NCI-H2081 (cell line): ENCODE measurements at places on chromosomes 6 and 20.

GRCh38 chr6:144666781-144667180 lies 381.6 kb downstream of the UTRN start:
- DNase-seq, result no peak

- no peak for DNase-seq
These were observed 4.0 kb upstream of the BMP7 start for GRCh38 chr20:57270204-57270984.

GRCh38 chr6:63261820-63262219 lies 50.6 kb downstream of the FKBP1C start:
- DNase-seq, result no peak

- DNase-seq, result no peak
These were observed 116.1 kb downstream of the PRND start for GRCh38 chr20:4837760-4838159.

DNA sequence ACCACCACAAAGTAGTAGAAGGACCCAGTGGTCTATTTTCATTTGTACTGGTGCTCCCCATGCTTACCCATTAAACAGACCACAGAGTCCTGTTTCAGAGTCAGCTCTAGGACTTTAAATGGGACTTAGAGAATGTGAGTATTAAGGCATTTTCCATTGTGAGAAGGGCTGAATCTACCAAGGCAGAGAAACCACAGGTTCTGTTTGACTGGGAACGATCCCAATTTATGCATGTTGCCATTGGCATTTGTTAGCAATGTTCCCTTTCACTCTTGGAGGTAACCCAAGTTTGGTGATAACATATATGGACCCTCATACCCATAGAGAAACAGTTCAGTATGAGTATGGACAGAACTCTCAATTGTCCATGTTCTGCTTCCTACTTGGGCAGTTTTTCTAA lies 672.8 kb downstream of the KIF16B start:
- no peak for DNase-seq

GRCh38 chr6:158815907-158816306 lies 3.3 kb downstream of the EZR start:
- DNase-seq, result no peak

DNA sequence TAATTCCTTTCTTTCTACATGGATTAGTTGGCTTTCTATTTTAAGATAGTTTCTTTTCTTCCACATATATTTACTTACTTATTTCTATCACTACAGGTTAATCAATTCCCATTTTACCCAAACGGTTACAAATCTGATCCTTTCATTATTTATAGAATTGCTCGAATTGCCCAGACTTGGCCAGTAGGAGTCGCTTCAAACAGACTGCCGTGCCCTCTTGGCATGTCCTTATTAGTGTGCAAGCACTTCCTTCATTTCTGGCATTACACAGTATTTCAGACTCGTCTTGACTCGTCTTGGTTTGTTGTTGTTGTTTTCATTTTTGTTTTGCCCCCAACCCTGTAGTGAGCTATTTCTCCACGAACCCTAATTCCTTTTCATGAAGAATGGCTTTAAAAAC lies 74.6 kb downstream of the SAMD3 start:
- DNase-seq, result no peak

GRCh38 chr6:106746652-106747051 lies 117.3 kb downstream of the QRSL1 start:
- no peak for DNase-seq

- no peak for DNase-seq
These were observed 29.4 kb upstream of the KIF3B start for GRCh38 chr20:32248043-32248442.

DNA sequence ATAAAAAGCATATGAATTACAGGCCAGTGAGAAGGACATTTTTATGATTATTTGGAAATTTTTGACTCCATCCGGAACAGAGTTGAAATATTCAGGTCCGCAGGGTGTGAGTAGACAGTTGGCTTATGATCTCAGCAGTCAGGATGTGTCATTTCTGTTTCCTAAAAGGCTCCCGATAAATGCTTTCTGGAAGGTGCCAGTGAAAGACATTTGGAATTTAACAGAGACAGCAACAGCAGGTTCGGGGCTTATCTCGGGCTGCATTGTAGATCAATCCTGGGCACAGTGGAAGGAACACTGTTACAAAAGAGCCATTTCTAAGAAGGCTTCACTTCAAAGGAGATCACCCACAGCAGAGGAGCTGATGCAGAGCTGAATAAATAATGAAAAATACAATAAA lies 934.4 kb downstream of the KIF16B start:
- no peak for DNase-seq

DNA sequence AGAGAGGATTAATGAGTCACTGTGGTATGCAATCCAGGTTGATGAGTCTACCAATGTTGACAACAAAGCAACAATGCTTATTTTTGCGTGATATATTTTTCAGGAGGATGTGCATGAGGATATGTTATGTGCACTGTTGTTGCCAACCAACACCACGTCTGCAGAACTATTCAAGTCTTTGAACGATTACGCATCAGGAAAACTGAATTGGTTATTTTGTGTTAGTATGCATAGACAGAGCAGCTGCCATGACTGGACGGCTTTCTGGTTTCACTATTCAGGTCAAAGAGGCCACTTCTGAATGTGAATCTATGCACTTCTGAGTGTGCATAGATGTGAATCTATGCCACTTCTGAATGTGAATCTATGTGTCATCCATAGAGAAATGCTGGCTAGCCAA lies 134.0 kb upstream of the GRIK2 start:
- DNase-seq, result no peak

DNA sequence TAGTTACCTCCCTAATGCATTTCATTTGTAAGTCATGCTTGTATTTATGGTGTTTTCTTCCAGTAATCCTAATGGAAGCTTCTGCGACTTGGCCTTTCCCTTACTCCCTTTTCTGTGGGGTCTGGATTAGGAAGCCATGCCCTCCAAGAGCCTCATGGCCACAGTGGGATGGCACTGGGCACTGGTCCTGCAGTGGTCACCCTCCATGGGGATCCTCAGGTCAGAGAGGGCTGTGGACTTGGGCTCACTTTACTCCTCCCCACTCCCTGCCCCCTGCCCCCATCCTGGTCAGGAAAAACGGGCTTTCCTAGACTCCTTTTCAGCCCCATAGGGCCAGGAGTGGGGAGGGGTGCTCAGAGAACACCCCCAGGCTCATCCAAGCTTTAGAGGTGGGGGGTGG lies 49.9 kb downstream of the EBF4 start:
- no peak for DNase-seq

GRCh38 chr20:53890443-53891305 lies 179.7 kb downstream of the BCAS1 start:
- DNase-seq, result no peak

GRCh38 chr6:167407239-167408064 lies 82.6 kb downstream of the TTLL2 start:
- no peak for DNase-seq

DNA sequence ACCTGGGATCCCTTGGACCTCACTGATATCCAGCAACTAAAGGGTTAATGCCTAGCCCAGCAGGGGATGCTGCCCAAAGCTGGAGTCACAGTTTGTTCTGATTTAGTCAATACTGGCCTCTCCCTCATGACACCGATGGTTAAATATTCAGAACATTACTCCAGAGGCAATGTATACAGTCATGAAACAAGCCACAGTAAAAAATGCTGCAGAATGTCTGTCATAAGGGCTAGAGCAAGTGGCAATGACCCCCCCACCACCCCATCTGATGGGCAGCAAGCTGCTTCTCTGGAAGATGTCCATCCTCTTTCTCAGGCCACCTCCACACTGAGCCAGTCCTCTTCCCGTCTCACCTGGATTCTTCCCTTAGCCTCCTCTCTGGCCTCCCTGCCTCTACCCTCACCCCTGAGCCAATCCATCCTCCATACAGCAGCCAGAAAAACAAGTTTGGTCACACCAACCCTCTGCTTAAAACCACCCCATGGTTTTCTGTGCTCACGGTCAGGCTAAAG lies 99.0 kb upstream of the KCNG1 start:
- DNase-seq, result no peak

DNA sequence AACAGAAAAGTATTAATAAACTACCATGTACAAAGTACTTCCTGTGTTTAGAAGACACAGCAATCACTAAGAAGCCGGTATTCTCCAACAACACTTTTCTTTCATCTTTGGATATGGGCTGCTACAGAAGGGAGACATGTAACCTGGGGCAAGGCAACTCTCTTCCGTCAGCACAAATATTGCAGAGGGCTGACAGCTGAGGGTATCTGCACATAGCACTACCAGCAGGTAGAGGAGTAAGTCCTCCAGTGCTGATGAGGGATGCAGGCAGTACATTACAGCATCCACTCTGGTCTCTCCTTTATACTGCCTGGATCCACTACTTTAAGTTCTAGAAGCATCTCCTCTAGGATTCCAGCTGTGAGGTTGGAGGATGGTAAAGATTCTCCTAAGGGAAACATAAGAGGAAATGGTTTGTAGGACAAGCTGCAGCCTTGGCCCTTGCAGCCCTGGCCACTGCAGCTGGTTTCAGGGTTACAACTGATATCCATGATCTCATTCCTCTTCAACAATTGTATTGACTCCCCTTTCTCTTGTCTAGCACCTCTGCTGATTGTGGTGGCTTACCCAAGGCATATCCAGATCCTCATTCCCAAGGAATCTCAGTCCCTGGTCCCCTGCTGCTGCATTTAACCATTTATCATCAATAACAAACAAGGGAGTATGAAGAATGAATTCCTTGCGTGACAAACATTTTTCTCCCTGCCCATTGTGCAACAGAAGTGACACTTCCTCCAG lies 110.7 kb upstream of the ADGRF1 start:
- DNase-seq, result no peak

DNA sequence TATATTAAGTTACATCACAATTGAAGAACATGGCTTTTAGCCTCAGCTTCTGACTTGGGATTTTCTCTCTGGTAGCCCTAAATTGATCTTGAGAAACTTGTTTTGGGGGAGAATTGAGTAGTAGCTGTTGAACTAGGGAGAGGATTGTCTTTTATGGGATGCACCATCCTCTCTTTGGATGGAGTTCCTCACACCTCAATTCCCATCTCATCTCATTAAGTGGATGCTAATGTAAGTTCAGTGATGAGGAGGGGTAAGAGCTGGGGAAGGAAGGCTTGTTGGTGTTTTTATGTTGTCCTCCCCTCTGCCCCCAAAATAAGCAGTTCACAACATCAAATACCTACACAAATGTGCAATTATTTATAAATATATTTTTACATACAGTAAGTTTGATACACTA lies 4.0 kb downstream of the GJA1 start:
- DNase-seq, result no peak

- no peak for DNase-seq
These were observed 290.4 kb downstream of the GRIK2 start for GRCh38 chr6:101683884-101684283.

GRCh38 chr6:126546541-126547120 lies 206.7 kb downstream of the CENPW start:
- DNase-seq, result no peak

- no peak for DNase-seq
These were observed 296.8 kb upstream of the RSPO3 start for GRCh38 chr6:126821706-126822105.

DNA sequence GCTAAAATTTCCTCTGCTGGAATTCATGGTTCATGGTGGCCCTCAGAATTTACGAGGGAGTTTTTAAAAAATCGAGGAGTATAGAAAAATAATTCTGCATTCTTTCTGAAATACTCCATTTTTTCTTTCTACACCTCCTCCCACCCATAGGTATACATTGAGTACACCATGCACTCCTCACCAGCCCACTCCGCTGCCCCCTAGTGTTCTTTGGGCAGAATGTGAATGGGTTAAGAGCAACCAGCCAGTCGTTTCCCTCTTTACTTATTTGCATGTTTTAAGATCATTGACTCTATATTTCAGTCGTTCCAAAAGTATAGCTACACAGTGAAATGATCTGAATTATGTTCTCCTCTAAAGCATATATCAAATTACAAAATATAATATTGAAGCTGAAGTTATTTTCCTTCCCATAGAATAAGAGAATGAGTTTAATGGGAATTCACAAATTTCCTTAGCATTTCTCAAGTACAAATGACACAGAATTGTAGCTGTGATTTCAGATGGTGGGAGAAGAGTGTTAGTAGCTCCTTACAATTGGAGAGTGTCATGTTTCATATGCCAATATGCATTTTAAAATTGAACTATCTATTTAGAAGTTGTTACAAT lies 977.7 kb upstream of the SLC35B3 start:
- peak; percentile 47 for DNase-seq

GRCh38 chr20:46063652-46064054 lies 26.1 kb downstream of the NCOA5 start:
- DNase-seq, result no peak

GRCh38 chr20:59320854-59321647 lies 20.6 kb downstream of the EDN3 start:
- DNase-seq, result no peak

DNA sequence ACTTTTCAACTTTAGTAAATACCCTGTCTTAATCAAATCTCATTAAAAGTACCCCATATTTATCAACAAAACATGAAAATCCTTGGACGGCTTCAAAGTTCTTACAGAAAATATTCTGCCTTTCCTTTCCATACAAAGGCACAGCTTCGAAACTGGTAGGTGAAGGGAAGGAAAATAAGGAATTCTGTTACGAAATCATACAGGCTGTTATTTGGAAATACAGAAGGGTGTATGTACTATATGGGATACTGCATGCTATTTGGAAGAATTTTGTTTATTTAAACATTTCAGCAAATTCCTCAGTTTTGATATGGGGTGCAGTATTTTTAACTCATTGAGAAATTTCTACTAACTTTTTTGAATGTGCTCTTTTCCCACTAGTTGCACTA lies 138.4 kb upstream of the BTN3A2 start:
- no peak for DNase-seq
